H4 (cell line): ENCODE measurements at places on chromosomes 5 and 9.
A peak's percentile ranks its signal among the peaks of the same experiment; 100 is the strongest.

DNA sequence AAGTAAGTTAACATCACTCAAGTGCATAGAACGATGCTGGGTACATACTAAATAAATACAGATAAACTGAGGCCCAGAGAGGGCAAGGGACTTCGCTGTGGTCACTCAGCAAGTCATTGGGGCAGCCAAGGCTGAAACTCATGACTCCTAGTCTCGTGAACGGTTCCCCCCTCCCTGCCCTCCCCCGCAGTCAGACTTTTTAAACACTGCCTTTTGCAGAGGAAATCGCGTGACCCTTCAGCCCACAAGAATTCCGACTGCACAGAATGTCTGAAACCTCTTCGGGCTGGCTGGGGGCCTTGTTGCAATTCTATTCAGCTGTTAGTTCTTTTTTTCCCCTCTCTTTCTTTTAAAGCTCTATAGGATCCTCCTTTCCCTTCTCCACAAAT is 28.1 kb downstream of the NEK6 start:
- DNase-seq = peak; percentile 95

DNA sequence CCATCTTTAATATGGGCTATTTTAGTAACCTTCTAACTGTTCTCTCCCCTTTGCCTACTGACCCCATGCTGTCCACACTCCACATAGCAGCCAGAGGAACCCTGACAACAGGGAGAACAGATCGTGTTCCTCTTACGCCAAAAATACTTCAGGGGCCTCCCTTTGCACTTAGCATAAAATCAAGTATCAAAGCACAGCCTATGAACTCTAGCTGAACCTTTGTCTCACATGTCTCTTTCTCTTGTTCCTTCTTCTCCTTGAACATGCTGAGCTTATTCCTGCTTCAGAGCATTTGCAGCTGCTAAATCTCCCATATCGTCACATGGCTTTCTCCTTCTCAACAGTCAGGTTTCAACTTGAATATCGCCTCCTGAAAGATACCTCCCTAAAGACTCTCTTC is 698.8 kb upstream of the C9orf72 start:
- no peak for DNase-seq

- DNase-seq = no peak
Measured at GRCh38 chr9:132031467-132032237, 48.0 kb downstream of the MED27 start.

GRCh38 chr5:156534906-156535485 is 208.0 kb downstream of the SGCD start:
- no peak for DNase-seq

- peak; percentile 18 for DNase-seq
Measured at GRCh38 chr5:90421136-90421535, 11.6 kb upstream of the CETN3 start.

DNA sequence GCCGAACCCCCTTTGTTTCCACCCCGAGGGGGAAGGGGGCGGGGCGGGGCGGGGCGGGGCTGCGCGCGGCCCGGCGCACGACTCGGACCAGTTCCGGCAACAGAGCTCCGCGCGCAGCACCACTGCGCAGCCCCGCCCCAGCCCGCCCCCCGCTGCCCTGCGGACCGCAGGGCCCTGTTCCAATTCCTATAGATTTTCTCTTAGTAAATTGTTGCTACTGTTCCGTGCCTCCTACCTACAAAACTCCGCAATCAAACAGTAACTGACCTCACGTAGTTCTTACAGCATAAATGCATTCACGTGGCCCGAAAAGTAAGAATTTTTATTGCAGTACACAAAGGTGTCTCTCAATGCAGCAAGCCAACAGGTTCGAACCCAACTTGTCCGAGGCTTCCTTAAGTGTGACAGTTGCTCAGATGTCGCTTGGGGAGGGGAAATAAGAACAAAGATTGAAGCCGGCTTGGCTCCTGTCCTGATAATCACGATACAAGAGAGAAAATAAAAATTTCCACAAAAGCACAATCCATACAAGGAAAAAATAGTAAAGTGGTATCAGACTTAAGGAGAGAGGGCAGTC is 1.2 kb upstream of the RNF38 start:
- peak; percentile 63 for DNase-seq

DNA sequence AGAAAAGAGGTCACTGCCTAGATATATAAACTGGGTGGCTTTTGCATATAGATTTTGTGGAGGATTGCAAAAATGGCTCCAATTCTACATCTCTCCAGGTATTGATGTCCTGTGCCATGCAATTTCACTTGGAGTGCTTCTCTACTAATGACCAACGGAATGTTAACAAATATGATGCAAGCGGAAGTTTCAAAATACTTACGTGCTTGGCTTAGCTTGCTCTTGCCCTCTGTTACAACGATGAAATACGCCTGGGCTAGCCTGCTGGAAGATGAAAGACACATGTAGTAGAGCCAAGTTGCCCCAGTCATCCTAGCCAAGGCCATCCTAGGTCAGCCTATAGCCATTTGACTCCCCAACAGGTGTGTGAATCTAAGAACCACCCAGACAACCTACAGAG is 3.6 kb upstream of the POC5 start:
- no peak for DNase-seq

DNA sequence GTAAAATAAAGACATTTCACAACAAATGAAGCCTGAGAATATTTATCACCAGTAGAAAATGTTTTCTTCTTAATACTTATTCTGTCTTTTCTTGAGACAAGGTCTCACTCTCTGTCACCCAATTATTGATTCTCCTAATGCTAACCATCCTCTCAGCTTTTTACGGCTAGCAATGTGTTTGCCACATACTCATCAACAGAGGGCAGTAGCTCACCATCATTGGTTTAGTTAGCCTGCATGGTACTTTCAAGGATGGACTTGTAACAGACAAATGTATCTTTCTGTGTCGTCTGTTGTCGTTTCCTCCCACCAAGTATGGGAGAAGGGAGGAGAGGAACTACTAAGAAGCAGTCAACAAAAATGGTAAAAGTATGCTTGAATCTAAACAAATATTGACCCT is 5.9 kb upstream of the ACO1 start:
- DNase-seq = peak; percentile 49

DNA sequence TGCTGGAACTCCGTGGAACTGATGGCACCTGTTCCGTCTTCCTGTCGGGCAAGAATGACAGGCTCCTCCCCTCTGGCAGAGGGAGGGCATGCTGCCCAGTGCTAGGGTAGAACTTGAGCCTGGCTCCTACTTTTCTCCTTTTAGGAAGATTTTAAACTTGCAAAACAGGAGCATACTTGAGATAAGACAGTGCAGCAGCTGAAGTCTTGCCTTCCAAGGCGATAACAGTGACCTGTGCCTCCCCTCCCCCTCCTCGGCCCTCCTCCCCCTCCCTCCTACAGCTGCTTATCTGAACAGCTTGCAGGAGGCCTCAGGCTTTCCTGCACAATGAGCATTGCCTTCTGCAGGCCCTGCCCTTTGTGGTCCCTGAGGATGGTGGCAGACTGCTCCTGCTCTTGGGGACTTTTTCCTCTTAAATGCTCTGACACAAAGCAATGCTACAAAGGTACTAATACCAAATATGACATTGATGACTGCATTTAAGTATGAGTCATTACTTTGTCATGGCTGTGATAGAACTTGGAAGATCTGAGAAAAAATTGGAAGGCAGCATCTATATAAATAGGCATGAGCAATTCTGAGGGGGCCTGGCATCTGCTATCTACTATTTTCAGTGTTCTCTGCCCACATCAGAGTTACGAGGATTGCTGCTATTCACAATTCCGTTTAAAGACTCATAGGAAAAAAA is 2.0 kb downstream of the GADD45G start:
- DNase-seq = peak; percentile 23

GRCh38 chr9:93496285-93496684 is 42.9 kb upstream of the FAM120AOS start:
- no peak for DNase-seq

DNA sequence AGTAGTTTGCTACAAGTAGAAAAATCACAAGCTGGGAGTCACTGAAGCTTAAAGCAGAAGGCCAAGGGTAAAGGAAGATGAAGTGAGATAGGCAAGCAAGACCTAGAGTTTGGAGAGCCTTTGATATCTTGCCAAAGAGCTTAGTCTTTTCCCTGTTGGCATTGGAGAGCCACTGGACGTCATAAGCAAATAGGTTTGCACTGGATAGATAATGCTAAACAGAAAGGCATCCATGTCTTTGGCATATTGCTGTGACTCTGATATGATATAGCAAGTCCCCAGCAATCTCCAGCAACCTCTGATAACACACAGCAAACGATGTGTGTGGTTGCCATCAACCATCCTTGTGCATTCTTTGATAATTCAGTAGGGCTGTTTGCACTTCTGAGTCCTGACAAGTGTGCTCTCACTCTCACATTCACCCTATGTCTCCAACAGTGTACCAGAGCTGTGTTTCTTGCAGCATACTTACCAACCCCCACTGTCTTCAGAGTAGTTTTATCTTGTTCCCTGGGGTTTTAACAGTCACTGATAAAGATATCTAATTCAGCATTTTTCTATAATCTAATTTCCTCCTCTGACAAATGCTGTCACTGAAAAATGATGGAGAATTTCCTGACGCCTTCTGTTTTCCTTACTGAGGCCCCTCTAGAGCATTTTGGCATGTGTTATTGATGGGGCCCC is 16.9 kb upstream of the FREM1 start:
- no peak for DNase-seq

DNA sequence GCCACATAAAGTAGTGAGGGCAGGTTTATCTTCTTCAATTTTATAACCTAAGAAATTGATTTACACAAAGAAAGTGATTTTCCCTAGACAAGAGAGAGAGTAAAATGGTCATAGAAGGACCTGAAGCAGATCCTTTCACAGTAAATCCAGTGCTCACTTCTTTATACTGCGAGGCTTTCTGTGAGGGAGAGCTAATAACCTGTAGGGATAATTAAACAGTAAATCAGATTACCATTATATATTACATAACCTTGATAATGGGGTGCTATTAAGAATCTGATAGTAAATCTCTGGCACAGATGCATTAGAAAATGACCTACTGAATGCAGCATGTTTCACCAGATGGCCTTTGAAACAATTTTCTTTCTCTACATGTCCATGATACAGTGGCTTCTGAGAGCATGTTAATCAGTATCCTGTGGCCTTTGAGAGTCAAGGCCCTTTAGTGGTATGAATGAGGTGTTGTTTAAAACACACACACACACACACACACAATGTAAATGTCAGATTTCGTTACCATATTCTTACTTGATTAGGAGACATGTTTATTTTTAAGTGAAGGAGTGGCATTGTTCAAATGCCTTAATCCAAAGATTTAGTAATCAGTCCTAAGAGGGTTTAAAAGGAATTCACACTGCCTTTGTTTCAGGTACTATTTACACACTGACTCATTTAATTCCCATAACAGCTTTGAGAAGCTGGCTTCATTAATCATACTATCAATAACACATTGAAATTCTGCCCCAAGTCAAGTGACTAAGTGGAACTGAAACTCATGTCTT is 124.7 kb downstream of the ALDH1A1 start:
- DNase-seq = peak; percentile 31

DNA sequence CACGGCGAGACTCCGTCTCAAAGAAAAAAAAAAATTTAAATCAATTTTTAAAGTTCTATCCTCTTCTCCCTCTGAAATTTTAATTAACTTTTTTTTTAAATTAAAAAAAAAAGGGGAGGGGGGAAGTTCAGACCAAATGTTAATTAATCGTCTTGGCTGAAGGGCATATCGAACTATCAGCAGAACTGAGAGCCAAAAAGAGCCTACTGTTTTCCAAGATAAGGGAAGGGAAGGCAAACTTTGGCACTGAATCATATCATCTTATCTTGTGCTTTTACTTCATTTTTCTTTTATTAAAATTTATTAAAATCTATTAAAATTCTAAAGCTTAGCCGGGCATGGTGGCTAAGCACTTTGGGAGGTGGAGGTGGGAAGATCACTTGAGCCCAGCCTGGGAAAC is 45.9 kb upstream of the MTMR12 start:
- DNase-seq = no peak

- no peak for DNase-seq
Measured at GRCh38 chr5:38734353-38734752, 111.5 kb upstream of the OSMR start.

DNA sequence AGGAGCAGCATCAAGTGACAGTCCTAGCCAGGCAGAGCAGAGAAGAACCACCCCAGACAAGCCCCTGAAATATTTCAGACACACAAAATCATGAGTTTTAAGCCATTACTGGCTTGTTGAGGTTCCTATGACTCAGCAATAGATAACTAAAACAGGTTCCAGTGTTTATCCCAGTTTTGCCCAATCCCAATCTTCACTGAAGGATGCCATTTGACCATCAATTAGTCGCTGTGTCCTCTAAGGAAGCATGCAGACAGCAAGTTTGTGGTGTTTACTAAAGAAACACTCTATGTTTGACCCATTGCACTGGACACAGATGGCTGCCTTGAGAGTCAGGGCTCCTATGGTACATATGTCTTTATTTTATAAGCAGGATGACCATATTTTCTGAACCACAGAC is 186.7 kb downstream of the SYK start:
- DNase-seq = no peak

GRCh38 chr9:118094387-118094786 is 390.2 kb downstream of the TLR4 start:
- DNase-seq = no peak

DNA sequence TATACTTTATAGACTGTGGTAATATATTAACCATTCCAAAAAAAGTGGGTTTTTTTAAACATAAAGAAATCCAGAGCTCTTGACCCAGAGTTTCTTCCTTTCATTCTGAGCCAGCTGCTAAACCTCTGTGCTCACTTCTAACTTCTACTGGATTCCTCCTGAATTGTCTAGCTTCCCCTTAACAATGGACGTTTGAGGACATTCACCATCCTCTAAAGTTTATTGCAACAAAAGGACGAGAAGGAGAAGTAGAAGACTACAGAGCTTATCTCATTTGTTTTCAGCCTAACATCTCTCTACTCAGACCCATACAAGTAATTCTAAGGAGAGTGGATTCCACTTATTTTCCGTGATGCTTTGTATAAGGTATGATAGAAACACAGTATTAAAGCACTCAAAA is 284.2 kb downstream of the MAST4 start:
- no peak for DNase-seq

DNA sequence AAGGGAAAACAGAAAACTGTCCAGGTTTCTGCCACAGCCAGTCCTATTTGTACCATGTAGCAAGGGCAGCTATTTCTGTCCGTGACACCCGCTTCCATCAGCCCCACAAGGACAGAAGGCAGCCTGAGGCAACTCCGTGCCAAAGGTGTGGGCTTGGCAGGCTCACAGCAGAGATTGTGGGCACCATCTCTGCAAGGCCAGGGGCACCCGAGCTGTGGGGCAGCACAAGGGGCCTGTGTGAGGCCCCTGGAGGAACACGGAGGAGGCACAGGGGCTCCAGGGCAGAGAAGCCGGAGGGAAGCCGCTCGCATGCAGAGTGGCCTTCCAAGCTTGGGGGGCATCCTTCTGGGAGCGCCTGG is 43.5 kb downstream of the COL23A1 start:
- DNase-seq = no peak

- DNase-seq = no peak
Measured at GRCh38 chr9:73596321-73596720, 444.7 kb downstream of the ANXA1 start.

GRCh38 chr5:79488775-79489174 is 25.2 kb downstream of the HOMER1 start:
- no peak for DNase-seq

- no peak for DNase-seq
Measured at GRCh38 chr9:108241384-108242073, 614.3 kb downstream of the ACTL7B start.

GRCh38 chr9:16680541-16680940 is 189.9 kb downstream of the BNC2 start:
- DNase-seq = no peak
